Inflammatory macrophage treated with lipopolysaccharide for 1 hour (primary cell): ENCODE measurements at places on chromosomes 7 and 10.

- DNase-seq: peak; percentile 36
These were observed 635 bp downstream of the ZNF12 start for GRCh38 chr7:6705959-6706665.

GRCh38 chr7:115094163-115094562, 172.3 kb downstream of the MDFIC start:
- no peak for DNase-seq

GRCh38 chr10:17073725-17074540, 55.7 kb downstream of the CUBN start:
- DNase-seq: peak; percentile 85

- DNase-seq: no peak
These were observed 20.4 kb upstream of the FAM20C start for GRCh38 chr7:171912-172515.

DNA sequence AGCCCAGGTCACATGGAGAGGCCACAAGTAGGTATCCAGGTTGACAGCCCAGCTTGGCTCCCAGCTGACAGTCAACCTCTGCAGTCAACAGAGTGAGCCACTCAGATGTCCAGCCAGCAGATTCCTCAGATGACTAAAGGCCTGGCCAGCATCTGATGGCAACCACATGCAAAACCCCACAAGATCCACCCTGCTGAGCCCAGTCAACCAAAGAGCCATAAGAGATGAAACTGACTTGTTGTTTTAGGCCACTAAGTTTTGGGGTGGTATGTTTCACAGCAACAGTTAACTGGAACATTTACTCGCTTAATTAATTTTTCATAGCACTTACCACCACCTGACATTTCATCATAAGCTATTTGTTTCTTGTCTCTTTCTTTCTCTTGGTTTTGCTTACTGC, 107.3 kb upstream of the KDM7A start:
- DNase-seq: no peak

DNA sequence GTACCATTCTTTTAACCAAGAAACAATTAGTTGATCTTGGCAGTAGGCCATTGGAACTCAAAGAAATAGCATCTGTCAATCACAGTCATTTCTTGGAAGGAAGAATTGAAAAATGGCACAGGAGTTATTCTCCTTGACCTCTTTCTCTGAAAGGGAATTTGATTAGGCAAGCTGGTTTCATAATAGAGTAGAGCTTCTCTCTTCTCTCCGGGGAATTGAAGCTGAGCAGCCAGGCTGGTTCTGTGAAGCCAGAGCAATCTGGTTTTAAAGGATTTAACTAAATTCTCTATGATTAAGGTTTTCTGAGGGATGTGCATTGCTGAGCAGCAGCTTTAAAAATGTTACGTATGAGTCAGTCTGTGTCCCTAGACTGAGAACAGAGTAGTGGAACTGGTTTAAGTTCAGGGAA, 70.2 kb downstream of the AHCYL2 start:
- DNase-seq: peak; percentile 29

GRCh38 chr7:66905689-66906088, 15.3 kb upstream of the TMEM248 start:
- DNase-seq: no peak

- DNase-seq: no peak
These were observed 50.6 kb upstream of the MGAM2 start for GRCh38 chr7:142060936-142061335.

GRCh38 chr10:3886191-3886590, 101.2 kb upstream of the KLF6 start:
- DNase-seq: no peak

- no peak for DNase-seq
These were observed 1.3 kb upstream of the PPIF start for GRCh38 chr10:79346012-79346340.
